ENCODE measurements at places on chromosomes 13 and 19.

GRCh38 chr19:7738023-7738422, 6.1 kb upstream of the CLEC4G start:
- DNase-seq = no peak

DNA sequence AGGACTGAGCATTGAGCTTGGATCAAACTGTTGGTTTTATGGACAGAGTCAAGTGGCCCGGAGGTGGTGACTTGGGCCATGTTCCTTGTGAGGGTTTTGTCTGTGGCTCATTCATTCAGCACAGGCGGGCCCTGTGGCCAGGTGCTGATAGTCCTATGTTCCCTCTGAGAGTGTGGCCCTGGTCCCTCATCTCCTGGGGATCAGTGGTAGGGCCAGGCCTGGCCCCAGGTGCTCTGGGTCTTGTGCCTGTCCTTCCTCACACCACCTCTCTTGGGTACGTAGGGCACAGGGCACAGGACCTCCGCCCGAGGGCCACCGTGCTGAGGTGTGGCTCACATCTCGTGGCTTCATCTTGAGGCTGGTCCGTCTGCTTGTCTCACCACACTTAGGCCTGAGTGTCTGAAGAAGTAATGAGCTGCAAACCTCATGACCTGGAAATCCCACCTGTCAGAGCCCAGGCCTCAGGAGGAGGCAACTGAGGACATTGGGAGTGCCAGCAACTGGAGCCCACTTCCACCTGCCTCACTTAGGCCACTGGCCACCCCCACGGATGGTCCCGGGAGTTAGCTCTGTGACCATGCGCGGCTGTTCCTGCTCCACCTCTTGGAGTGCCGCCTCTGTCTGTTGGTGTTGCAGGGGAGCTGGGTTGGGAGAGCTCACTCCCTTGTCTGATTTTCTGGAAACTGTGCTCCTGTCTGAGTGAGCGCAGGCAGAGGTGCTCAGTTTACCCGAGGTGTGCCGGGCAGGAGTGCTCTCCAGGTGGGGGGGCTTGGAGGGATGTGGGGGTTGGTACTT, 53.4 kb downstream of the KDM4B start:
- no peak for DNase-seq

- DNase-seq = no peak
Observed at GRCh38 chr13:28424541-28424940, 70.4 kb downstream of the FLT1 start.

GRCh38 chr13:114194853-114195252, 15.8 kb downstream of the CFAP97D2 start:
- DNase-seq = no peak

- no peak for DNase-seq
Observed at GRCh38 chr19:38842439-38843174, 7.2 kb downstream of the HNRNPL start.

- no peak for DNase-seq
Observed at GRCh38 chr13:33096886-33097605, 80.8 kb downstream of the KL start.

DNA sequence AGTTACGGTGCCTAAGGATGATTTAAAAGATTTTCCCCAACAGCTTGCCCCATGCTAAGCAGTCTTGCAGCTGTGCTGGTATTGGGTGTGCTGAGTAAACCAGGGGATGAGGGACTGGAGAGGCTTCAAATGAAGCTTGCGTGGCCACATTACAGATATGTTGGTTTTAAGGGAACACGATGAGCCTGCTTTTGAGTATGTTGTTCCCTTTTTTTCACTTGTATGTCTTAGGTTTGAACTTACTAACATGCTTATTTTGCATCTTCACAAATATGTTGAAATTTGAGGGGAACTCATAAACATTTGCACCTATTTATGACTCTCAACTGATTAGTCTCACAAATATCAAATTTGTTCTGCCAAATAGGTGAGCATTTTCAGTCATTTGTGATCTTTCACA, 2.0 kb upstream of the IL17D start:
- DNase-seq = no peak

- DNase-seq = no peak
Observed at GRCh38 chr13:66137384-66137783, 1092.8 kb downstream of the PCDH9 start.

- no peak for DNase-seq
Observed at GRCh38 chr13:113383089-113383488, 19.2 kb upstream of the GRTP1 start.

Data from stromal cell of bone marrow (primary cell).